ENCODE measurements at places on chromosomes 7 and 10. TPM values are rescaled to one million over a fixed set of nuclear protein-coding genes. Genes with fewer than 3 reads are reported as not detected.

The LRRC27 gene
- 4.7 TPM for total RNA-seq

The ASZ1 gene
- not detected for total RNA-seq

The CTTNBP2 gene
- total RNA-seq = not detected

The TMEM120A gene
- total RNA-seq = 27.7 TPM

The NPC1L1 gene
- not detected for total RNA-seq

The GPRIN2 gene
- not detected for total RNA-seq

The TLX1 gene
- total RNA-seq = not detected

DNA sequence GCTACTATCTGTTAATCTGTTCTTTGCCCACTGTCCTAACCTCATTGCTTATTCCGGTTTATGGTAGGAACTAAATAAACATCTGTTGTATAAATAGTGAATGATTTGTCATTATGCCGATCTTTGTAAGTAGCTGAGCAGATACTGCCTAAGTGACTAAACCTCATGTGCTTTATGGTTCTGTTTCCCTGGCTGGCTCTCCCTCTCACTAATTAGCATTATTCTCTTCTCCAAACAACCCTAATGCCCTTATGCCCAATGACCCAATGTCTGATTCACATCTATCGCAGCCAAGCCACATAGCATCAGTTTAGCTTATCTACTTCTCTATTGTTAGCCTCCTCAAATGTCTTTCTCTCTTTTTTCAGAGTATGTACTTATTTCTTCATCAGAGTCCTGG lies 462.3 kb upstream of the POT1 start:
- no peak for DNase-seq

DNA sequence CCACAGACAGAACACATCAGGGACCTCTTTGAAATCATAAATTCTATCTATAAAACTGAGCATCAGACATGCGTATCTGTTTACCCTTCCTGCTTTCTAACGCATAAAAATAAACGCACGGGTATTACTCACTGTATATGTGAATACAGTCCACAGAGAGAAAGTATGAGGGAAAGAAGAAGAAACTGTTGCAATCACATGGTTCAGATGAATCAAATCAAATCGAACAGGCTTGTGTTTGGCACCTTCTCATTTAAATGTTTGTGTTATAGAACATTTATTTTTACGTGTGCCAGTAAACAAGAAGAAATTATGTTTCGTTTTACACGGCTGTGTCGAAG lies 322.0 kb downstream of the FRMD4A start:
- DNase-seq = no peak

- DNase-seq = no peak
Measured at GRCh38 chr10:131141645-131142516, 169.6 kb downstream of the TCERG1L start.

DNA sequence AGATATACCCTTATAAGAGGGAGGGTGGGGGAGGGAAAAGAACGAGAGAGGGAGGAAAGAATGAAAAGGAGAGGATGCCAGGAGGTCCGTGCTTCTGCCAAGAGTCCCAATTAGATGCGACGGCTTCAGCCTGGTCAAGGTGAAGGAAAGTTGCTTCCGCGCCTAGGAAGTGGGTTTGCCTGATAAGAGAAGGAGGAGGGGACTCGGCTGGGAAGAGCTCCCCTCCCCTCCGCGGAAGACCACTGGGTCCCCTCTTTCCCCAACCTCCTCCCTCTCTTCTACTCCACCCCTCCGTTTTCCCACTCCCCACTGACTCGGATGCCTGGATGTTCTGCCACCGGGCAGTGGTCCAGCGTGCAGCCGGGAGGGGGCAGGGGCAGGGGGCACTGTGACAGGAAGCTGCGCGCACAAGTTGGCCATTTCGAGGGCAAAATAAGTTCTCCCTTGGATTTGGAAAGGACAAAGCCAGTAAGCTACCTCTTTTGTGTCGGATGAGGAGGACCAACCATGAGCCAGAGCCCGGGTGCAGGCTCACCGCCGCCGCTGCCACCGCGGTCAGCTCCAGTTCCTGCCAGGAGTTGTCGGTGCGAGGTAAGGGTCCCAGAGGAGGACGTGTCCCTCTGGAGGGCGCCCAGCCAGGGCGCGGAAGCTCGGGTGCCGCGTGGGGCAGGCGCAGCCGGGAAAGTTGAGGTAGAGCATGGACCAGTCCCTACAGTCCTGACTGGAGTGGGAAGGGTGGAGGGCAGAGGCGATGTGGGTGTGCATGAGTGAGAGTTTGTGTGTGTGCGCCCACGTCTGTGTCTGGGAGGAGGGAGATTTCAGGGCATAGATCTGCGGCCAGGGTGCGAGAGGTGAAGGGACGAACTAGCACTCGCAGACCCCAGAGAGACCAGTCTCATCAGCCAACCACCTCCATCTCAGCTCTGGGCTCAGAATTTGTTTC lies 844 bp downstream of the GRM3 start:
- DNase-seq = no peak

DNA sequence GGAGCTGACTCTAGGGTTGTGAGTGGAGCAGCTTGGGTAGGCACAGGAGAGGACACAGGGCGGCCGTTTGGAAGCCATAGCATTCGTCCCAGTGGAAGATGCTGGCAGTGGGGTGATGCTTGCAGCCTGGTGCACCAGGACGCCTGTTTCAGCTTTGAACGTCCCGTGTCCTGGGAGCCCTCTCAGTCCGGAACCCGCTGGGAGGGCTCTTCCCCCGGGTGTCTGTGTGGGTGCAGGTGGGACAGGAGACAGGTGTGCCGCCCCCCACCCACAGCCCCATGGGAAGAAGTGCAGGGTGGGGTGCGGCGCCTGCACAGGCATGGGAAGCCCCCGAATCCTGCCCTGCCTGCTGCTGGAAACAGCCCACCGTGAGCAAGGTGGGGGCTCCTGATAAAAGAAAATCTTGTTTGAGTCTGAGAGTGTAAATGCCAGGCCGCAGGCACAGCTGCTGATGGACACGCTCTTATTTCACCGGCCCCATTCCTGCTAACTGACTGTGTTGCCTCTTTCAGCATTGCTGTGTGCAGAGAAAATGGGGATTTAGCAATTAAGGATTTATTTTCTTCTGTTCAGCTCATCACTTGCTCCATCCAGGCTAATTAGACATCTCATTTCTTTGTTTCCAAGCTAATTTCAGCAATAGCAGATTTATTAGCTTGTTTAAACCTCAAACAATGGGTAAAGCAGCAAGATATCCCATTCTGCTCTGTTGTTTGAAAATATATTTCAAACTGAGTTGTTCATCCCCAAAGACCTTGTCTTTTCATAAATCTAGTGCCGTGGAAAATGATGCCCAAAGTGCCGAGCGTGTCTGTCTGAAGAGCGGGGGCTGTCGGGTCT lies 54.9 kb upstream of the DPYSL4 start:
- DNase-seq = peak; percentile 17

- no peak for DNase-seq
Measured at GRCh38 chr10:88926566-88927415, 25.8 kb downstream of the ACTA2 start.

- no peak for DNase-seq
Measured at GRCh38 chr7:48011951-48012350, 17.0 kb downstream of the SUN3 start.

- DNase-seq = no peak
Measured at GRCh38 chr10:104307576-104308438, 30.5 kb downstream of the ITPRIP start.

GRCh38 chr7:35776686-35777085 lies 24.2 kb upstream of the SEPTIN7 start:
- DNase-seq = no peak

GRCh38 chr7:99863847-99864440 lies 12.9 kb downstream of the OR2AE1 start:
- DNase-seq = no peak

- no peak for DNase-seq
Measured at GRCh38 chr7:111910656-111911055, 295.5 kb downstream of the DOCK4 start.
